ENCODE measurements at places on chromosomes 3 and 15.

GRCh38 chr3:195181741-195182469 lies 89.1 kb downstream of the XXYLT1 start:
- no peak for DNase-seq

DNA sequence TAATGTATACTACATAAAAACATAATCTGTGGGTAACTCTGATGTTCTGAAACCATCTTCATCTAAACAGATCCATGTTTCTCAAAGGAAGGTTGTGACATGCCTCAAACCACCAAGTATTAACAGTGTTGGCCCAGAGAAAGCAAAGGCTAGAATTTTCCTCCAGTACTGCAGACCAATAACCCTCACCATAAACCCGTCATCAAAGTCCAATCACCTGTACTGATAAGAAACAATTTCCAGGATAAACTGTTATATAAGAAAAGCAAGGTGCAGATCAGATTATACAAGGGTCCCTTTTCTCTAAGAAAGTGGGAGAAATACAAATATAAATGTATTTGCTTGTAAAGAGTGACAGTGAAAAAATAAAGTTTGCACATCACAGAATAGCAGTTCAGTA lies 32.3 kb downstream of the TBC1D2B start:
- no peak for DNase-seq

DNA sequence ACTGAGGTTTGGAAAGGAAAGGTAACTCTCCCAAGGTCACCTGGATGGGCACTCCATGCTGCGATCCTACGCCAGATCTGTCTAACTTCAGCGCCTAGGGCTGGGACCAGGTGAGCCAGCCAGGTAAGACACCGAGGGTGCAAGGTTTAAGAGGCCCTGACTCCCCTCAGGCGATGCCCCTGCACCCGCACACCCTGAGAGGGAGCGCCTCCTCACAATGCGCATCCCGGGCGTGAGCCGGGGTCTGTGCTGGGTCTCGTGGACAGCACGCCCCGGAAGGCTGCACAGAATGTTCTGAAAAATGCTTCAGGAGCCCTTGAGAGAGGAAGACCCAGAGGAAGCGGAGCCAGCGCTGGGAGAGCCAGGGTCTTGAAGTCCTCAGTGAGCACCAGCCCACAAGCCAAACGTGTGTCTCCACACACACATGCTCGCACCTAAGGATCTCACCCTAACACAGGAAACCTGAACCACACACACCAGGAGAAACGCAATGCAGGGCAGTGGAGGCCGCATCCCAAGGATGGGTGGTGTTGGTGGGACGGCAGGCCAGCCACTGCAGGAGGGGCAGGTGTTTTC lies 142.0 kb downstream of the ADAMTS17 start:
- no peak for DNase-seq

GRCh38 chr3:136184703-136185102 lies 11.4 kb downstream of the MSL2 start:
- no peak for DNase-seq

DNA sequence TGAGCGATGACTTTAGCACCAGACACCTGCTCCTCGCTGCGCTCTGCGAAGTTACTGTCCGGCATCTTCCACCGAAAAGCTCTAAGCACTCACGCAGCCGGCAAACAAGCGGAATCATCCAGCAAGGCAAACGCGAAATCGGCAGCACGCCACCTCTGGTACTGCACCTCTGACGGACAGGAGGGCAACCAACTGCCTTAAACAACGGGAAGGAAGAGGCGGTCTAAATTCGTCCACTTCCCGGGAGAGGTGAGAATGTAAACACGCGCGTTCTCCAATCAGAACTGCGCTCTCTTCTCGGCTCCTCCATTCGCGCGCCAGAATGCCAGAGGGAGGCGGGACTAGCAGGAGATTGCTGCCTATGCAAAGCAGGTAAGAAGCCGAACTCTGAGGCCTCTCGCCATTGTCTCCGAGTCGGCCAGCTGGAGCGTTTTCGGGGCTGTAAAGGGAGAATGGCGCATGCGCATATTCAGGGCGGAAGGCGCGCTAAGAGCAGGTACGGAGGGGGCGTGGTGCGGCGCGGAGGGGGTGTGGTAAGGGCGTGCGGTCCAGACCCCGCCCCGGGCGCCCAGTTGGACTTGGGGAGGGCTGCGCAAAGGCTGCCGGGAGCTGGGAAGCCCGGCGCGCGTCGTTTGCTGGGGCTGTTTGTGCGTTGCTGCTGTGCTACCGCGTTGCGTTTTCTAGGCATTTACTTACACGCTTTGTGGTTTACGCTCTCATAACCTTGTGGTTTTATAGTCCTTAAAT lies at the start of the genes BTD and HACL1:
BTD (plus strand) TSS at position 347 of the 747 bp plus-strand sequence. CDS start 33,695 bp downstream, outside the sequence.
HACL1 (minus strand) TSS at position 171 of the 747 bp plus-strand sequence; CDS start at position 65, 106 bp downstream.
- DNase-seq, result peak; percentile 99

GRCh38 chr15:77042955-77043920 lies 27.7 kb downstream of the TSPAN3 start:
- DNase-seq, result no peak

- no peak for DNase-seq
These were observed 15.8 kb upstream of the ALDH1A3 start for GRCh38 chr15:100863796-100864267.

GRCh38 chr3:31947671-31948091 lies 33.4 kb downstream of the OSBPL10 start:
- DNase-seq, result no peak

DNA sequence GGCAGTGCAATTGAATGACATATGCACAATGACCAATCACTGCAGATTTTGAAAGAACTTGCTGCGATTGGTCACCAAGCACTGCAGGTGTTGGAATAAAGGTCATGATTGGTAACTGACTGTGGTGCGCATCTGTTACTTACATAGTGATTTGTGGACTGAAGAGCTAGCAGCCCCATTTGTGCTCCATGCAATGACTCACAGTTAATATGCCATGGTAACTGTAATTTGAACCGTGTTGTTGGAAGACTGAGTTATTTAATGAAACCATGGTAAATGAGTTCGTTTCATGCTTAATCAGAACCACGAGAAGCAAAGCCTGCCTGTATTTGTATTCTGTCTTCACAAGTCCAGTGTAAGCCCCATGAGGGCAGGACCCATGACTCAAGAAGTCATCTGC lies 220.5 kb downstream of the TJP1 start:
- DNase-seq, result no peak

DNA sequence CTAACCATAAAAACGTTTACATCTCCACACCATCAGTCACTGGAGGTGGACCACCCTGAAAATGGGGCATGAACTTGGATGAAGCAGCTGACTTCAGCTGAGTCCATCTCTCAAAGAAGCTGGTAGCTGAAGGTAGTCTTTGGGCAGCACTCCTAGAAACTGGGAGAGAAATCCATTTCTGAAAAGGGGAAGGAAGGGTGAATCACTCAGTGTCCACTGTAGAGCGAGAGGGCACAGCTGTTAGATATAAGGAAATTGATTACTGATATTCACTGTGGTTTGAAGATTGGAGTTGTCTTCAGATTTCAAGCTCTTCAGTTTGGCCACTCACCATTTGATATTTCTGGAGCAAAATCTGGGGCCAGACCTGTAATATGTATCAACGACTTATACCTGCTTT lies 499.0 kb upstream of the UBE2E2 start:
- DNase-seq, result no peak

DNA sequence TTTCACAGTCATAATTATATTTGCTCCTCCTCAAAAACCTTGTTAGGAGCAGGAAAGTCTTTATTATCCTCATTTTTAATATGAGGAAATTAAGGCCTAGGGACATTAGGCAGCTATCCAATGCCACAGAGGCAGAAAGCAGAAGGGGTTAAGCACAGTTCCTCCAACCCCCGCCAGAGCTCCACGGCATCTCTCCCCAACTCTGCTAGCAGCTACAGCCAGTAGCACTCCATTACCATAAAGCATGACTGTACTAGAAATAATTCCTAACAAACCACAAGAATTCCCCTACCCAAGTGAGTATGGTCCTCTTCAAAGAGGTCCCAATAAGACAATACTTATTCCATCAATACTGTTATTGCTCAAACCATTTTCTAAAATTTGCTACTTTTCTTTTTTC lies 9.8 kb downstream of the HEG1 start:
- no peak for DNase-seq

DNA sequence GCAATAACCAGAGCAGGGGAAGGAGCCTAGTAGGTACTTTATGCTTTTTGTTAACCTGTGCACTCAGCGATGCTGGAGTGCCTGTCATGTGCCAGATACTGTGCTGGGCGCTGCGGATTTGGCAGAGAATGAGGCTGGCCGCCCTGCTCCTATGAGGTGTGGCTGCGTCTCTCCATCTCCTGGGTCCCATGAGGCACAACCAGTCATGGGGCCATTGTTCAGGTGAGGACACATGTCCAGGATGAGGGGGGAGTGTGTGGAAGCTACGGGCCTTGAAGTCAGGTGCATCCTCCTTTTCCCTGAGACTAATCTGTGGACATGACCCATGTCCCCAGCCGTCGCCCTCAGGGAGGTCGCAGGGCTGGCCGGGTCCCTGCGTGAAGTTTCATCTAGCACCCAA lies 963 bp upstream of the TXNRD3 start:
- DNase-seq, result no peak

- DNase-seq, result no peak
These were observed 60.2 kb upstream of the ACP3 start for GRCh38 chr3:132256989-132257388.

GRCh38 chr3:181635141-181635540 lies 76.6 kb upstream of the SOX2 start:
- DNase-seq, result no peak

DNA sequence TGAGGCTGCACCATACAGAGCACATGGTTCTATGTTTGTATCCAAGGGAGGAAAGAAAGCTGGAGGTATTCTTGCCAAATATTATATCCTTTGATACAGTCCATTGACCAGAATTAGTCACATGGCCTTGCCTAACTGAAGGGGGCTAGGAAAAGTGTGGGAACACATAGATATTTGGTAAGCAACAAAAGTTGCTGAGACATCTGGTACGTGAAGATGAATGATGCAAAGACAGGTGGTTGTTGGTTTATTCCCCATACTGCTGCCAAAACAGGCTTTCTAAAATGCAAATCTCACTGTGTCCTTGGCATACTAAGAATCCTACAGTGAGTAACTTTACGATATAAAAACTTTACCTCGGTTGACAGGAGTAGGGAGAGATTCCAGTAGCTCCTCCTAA lies 162.2 kb downstream of the VGLL3 start:
- no peak for DNase-seq

GRCh38 chr15:30940359-30940758 lies 36.6 kb downstream of the FAN1 start:
- no peak for DNase-seq

GRCh38 chr15:75727851-75728715 lies 15.4 kb upstream of the CSPG4 start:
- DNase-seq, result peak; percentile 60

GRCh38 chr3:171199473-171199829 lies 172.9 kb upstream of the SLC2A2 start:
- no peak for DNase-seq

DNA sequence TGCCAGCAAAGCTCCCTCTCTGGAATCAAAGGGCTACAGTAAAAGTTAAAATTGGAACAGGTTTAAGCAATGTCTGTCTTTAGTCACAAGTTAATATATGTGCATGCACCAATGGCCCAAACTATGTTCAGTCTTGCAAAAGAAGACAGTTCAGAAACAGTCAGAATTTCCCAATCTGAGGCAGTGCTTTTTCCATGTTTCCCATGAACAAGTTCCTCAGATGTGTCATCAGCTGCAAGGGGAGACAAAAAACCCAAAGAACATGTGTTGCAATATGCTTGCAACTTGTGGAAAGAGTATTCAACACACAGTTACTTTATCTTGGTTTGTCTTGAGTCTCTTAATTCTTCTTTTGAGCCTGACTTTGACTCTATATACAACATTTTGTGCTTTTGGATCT lies 148.4 kb downstream of the USP13 start:
- DNase-seq, result no peak

DNA sequence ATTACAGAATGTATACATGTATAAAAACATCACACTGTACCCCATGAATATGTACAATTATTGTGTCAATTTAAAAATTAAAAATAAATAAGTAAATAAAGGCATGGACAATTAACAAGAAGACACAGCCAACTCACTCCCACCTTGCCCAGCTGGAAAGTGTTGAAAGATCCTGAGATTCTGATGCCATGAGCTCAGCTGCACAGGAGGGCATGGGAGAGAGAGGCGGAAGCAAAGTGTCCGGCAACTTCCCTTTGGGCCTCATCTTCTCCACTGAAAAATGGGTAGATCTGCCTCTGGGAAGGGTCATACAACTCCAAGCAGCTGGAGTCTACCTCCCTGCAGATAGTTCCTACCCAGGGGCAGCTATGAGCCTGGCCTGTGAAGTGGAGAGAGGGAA lies 277.3 kb downstream of the UACA start:
- DNase-seq, result no peak

- no peak for DNase-seq
These were observed 131.1 kb downstream of the NUP210 start for GRCh38 chr3:13288732-13289718.

GRCh38 chr15:69625328-69625727 lies 172.7 kb downstream of the RPLP1 start:
- DNase-seq, result no peak

DNA sequence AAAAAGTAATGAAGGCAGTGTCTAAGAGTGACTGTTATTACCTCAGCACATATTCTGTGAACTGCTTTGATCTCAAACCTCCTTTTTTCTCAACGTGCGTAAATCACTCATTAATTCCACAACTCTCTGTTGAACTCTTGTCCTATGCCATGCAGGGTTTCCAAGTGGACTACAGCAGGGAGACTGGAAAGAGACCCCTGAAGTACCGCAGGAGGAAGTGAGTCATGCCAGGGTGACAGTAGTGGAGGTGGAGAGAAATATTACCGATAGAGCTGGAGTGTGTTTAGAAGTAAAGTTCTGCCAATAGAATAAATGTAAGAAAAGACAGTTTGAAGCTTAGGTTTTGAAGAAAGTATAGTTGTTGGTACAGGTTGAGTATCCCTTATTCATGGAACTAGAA lies 908.9 kb downstream of the ROBO1 start:
- DNase-seq, result no peak
